Stromal cell of bone marrow (primary cell): ENCODE measurements at places on chromosomes 12 and 14.

DNA sequence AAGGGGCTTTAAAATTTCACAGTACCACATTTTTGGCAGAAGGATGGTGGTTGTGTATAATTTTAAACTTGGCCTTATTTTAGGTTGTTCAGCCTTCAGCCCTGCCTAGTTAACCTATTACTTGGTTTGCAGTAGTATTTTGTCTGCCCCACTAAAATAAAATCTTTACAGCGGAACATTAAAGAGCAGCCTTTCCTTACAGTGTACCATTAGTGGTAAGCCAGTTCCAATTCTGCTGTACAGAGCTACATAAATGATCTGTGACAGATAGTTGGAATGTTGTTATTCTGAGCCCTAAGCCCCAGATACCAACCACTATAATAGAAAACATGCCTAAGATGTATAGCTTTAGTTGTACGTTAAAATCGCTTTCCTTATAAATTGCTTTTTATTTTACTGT lies 56.2 kb downstream of the SLC38A6 start:
- no peak for DNase-seq

DNA sequence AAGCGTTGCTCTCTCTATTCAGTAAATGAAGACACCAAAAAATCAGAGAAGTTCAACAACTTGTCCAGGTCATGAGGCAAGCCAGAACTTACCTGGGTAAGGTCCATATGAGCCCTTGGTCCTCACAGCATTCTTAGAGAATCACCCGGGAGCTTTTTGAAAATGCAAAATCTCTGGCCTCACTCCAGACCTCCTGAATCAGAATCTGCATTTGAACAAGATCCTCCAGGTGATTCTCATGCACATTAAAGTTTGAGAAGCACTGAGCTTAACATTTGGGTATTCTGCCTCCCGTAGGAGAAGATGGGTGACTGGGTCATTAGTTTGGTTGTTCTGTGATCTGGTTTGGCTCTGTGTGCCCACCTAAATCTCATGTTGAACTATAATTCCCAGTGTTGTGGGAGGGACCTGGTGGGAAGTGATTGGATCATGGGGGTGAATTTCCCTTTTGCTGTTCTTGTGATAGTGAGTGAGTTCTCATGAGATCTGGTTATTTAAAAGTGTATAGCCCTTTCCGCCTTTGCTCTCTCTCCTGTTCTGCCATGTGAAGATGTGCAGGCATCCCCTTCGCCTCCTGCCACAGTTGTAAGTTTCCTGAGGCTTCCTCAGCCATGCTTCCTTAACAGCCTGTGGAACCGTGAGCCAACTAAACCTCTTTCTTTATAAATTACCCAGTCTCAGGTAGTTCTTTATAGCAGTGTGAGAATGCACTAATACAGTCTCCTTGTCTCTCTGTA lies 221.2 kb downstream of the RAD51B start:
- no peak for DNase-seq

DNA sequence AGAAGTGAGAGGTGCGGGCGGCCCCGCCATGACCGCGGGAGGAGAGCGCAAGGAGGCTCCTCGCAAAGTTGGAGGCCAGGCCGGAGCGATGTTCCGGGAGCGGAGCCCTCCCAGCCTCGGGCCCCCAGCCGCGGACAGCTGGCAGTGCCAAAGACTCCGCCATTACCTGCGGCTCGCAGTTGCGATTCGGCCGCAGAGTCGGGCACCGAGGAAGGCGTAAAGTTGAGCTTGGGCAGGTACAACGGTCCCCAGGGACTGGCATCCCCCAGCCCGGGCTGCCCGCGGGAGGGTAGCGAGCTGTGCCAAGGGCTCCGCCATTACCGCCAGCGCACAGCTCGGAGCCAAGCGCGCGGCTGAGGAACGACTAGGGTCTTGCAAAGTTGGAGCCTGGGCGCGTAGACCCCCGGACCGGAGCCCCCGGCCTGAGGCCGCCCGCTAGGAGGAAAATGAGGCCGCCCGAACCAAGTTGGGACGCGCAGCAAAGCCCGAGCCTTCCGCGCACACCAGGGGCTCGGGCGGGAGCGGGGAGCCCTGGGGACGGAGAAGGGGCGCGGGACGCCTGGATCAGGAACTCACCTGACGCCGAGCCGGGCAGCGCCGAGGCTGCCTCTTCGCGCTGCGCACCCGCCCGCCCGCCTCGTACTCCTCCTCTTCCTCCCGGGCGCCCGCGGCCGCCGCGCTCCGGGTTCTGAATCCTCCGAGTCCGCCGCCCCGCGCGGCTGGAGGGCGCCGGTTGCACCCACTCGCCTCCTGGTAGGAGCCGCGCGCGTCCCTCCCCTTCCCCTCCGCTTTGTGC lies 677 bp downstream of the NOS1 start:
- no peak for DNase-seq

DNA sequence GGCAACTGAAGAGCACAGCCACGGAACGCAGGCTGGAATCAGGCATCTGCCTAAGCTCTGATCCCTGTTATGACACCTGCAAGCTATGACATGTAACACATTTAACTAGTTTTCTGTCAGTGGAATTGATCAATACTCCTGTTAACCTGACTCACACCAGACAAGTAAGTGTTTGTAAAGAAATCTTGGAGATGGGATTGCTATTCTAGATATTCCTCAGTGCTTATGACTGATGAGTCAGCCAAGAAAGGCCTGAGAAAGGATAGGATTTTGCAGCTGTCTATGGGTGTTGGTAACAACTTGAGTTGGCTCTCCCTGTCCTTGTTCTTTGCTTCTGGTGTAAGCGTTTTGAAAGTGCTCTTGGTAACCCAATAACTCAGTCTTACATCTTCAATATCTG lies 110.5 kb downstream of the GPR135 start:
- DNase-seq, result peak; percentile 48

- no peak for DNase-seq
Measured at GRCh38 chr14:35213869-35214387, 78.3 kb upstream of the PSMA6 start.

GRCh38 chr14:32545095-32545494 lies 216.0 kb downstream of the AKAP6 start:
- no peak for DNase-seq

DNA sequence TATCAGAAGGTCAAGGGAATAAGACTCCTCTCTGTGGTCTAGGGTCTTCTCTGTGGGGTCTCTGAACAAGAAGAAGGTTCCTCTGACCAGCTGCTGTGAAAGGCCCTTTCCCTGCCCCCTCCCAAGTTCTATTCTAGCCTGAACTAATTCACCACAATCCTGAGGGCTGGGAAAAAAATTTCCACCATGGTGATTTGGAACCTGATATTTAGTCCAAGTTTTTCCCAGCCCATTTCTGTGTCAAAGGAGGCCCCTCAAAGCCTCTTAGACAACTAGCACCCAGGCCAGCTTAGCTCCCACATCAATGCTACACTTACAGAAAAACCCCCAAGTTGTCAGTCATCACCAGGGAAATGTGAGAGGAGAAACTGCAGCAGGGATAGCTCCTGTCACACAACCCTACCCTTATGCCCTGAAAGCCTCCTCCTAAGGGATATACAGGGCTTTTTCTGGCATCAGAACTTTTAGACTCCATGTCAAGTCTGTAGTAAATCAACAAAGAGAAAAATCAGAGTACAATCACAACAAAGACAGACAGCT lies 4.5 kb downstream of the FMNL3 start:
- no peak for DNase-seq

- DNase-seq, result no peak
Measured at GRCh38 chr12:82698708-82699564, 12.2 kb downstream of the TMTC2 start.

- DNase-seq, result peak; percentile 44
Measured at GRCh38 chr12:81296556-81297305, 218.9 kb downstream of the ACSS3 start.

- peak; percentile 9 for DNase-seq
Measured at GRCh38 chr12:58176296-58176869, 235.0 kb downstream of the ATP23 start.

DNA sequence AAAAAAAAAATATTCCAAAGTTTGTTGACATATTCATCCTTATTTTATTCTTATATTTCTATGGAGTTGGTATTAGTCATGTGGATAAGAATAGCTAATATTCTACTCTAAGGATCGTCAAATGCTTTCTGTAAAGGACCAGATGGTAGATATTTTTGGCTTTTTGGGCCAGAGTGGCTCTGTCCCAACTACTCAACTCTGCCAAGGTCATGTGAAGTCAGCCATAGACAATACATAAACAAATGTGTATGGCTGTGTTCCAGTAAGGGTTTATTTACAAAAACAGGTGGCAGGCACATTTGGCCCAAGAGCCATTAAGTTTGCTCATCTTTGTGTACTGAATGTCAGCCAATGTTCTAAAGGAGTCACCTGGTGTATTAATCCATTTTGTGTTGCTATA lies 131.8 kb downstream of the TBX5 start:
- no peak for DNase-seq

DNA sequence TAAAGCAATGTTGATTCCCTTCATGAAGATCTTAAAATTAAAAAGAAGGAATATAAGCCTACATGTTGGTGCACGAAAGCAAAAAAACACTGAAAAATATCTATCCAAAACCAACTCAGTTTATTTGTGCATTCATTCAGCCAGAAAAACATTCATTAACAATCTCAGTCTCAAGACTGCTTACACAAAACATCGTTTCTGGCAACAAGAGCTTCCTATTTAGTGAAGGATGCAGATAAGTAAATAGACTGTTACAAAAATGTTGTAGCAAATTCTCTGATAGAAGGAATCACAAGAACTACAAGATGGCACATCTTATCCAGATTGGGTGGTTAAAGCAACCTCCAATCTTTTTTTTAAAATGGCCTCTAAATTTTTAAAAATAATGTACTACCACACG lies 69.7 kb upstream of the DCN start:
- no peak for DNase-seq

GRCh38 chr14:53882684-53883083 lies 73.9 kb downstream of the BMP4 start:
- DNase-seq, result no peak

- DNase-seq, result no peak
Measured at GRCh38 chr12:79033788-79034187, 169.2 kb downstream of the SYT1 start.

GRCh38 chr12:121404734-121405133 lies 4.8 kb downstream of the RNF34 start:
- DNase-seq, result no peak

DNA sequence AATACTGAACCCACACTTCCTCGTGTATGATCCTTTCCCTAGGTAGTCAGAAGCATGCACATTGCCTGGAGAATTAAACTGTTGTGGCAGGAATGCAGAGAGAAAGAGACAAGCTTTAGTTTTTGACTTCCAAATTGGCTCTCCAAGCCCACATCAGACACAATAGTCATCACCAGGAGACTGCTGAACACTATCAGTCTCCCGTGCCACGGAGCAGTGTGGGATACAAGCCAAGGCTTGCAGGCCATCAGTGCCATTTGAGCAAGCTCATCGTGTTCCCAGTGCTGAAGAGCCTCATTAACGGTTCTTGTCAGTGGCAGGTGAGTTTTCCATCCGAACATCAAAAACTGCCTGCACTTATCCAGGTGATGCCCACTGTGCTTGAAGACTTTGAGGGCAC lies 410.8 kb downstream of the NAV3 start:
- DNase-seq, result no peak

DNA sequence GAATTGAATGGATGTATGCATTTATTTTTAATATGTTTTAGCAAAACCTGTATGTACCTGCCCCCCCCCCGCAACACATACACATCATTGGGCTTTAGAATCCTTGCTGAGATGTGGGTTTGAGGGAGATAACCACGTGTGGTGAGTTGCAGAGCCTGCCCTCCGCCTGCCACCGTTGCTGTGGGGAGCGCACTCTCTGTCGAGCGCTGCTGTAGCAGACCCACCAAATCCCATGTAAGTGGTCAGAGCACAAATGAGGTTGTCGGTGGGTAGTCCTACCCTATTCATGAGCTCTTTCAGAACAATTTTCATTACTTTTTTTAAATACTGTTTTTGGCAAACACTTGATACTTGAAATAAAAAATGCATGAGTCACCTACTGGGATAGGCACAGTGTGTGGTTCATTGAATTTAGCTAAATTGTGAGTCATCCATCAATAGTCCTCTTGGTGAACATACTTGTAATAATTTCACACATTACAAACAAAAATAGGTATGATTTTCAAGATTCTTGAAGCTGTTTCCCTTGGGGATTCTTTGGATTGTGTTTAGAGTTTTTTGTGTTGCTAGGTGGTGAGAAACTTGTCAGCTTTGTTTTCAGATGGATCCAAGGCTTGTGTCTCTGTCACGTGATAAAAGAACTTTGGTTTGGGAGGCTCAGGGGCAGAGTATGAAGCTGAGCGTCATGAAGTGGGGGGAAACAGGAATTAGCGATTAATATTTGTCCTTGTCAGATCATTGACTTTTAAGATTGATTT lies 107.6 kb downstream of the PTCSC3 start:
- DNase-seq, result peak; percentile 52

GRCh38 chr12:116241157-116241759 lies 36.2 kb downstream of the MED13L start:
- no peak for DNase-seq

DNA sequence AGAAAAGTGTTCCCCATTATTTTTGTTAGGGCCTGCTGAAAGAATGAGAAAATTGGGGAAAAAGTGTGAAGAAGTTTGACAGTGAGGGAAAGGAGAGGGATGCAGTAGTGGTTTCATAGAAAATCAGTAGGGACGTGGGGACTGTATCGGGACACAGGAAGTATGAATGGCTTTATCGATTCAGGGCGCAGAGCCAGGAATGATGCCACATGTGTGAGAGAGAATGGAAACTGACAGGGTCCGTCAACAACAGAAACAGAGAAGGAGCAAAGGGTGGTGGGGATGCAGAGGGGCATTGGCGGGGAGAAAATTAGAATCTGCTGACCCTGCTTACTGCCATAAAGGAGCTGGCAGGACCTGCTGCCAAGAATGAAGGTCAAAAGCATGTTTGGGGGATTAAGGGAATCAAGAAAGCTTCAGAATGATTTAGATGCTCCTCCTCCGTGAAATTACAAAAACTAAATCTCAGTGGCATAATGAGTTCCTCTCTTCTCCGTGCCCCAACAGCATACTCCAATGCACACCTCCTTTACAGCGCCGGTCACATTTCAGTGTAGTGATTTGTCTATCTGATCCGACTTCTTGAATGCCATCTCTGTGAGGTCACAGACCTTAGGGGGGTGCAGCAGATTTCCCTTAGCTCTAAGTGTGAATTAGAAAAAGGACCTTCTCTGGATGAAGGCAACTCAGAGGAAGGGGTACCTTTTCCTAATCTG lies 92.6 kb downstream of the EMP1 start:
- DNase-seq, result no peak

DNA sequence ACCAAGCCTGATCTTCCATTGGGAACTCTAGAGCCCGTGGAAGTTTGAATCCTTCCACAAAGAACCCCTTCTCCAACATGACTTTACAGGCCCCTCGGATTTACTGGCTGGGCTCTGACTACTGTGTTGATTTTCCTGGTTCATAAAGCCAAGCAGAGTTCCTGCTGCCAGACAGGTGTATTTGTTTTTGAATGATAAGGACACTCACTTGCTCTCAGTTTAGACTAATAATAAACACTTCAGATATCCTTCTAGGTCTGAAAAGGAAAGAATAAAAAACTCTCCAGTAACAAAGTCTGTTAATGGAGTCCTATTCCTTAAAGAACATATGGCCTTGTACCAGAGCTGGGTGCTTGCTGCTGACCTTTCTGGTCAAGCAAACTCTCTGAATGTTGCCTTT lies 31.0 kb downstream of the SIX1 start:
- DNase-seq, result no peak
